ENCODE measurements at places on chromosomes 12 and 14.

DNA sequence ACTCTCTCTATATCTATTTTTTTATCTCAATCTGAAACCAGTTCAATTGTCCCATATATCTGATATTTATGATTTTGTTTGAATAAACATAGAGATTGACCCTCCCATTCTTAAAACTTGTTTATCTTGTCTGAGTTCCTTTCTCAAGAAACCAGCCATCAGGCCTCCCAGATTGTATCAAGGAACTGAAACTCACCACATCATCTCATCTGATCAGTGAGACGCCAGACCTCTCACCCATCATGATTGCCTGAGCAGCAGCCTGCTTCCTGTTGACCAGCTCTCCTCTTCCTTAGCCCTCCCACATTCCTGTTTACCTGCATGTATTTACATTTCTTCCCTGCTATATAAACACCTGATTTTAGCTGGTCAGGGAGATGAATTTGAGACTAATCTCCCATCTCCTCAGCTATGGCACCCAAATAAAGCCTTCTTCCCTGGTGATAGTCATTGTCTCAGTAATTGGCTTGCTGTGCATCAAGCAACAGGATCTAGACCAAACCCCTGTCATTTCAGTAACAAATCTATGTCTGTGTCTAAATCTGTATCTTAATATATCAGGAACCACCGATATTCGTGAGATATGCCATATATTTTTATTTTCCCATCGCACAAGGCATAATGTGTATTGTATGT lies 323.6 kb downstream of the TMTC2 start:
- peak; percentile 4 for DNase-seq

DNA sequence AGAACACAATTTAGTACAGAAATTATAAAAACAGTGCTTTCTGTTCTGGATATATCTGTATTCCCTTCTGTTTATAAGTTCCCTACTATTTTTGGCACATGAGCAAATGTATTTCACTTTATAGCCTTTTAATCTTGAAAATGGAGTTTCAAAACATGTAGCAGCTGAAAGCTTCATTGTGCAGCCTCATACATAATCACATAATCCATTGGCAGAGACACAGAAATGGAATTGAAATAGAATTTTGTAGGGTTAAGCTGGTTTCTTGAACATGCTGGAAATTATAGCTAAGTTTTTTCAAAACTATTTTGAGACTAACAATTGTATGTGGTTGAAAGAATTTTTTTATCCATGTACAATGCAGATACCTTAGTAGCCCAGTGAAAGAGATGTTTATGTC lies 614.3 kb upstream of the MDGA2 start:
- no peak for DNase-seq

- no peak for DNase-seq
Measured at GRCh38 chr14:24304019-24304387, 3.8 kb downstream of the CIDEB start.

DNA sequence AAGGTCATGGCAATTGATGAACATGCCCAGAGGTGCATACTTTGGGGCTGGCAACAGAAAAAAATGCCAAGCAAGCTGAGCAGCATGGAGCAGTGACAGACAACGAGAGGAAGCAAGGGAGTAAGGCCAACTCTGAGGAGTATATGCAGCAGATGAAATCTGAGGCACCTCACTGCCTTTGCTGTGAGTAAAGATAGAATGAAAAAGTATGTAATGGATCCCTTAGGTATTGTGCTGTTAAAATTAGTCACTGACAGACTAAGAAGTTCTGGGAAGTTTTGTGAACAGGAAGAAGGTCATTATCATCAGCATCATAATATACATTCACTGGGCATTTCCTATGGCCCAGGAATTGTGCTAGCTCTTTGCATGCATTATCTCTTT lies 269.9 kb downstream of the DUSP6 start:
- DNase-seq = no peak

DNA sequence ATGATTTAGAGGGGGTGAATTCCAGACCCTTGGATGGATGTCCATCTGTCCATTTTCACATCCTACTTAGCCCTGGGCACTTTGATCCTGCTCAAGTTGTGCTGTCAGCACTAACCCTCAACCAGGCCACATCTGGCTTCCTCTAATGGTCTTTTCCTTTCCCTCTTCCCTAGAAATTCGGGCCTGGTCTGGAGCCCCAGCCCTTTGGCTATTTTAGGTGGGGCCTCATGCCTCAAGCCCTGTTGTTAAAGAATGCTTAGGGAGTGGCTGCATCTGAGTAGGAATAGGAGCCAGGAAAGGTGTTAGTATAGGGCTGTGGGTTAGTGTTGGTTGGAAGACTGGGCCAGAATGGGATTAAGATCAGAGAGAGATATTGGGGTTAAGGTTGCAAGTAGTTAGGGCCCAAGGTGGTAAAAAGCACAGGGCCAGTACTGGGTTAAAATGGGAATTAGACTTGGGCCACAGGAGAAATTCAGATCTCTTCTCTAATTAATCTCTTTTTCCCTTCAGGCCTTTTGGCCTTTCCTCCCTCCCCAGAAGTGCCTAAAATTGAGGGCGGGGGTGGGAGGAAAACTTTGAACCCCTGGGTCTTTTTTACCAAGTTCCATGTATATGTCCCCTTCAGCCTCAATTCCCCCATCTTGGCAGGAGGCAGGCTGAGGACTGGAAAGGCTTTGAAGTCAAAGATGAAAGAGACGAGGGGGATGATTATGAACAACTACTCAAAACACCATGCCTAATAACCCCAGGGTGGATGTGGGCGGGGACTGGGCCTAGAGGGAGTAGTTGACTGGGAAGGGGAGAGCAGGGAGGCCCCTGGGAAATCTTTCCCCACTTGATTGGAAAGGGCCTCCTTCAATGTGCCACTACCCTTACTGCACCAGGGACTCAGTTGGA lies 4.0 kb upstream of the ZNF385A start:
- DNase-seq = no peak
